ENCODE measurements at places on chromosomes 11 and 22.

DNA sequence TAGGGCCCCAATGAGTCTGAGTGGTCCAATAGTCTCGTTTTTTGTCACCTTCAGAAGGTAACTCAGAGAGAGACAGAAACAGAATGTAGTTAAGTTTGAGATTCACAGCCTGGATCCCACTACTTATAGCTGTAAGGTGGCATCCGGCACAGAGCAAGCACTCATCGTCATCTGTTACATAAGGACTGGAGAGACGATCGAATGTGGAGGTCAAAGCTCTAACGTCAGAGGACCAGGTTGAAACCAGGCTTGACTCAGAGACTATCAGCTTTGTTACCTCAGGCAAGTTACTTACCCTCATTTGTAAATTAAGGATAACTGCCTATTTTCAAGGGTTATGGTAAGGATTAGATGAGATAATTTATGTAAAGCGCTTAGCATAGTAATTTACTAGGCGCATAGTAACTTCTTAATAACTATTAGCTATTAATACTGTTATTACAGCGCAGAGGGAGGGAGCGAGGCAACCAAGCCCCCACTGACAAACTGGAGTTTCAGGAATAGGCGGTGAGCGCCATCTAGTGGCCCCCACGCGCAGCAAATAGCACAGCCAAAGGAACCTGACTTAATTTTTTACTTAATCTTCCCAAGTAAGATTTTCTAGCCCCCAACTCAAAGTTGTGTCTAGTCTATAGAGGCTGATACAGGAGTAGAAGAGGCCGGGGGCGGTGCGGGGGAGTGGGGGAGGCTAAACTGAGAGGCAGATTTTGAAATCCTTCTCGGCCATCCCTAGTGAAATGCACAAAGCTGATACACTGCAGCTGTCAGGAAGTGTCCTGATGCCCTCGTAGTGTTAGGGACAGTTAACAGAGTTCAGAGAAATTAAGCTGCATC lies 29.0 kb upstream of the API5 start:
- peak; percentile 34 for DNase-seq

- no peak for DNase-seq
Measured at GRCh38 chr11:46049325-46049897, 71.8 kb downstream of the PHF21A start.

DNA sequence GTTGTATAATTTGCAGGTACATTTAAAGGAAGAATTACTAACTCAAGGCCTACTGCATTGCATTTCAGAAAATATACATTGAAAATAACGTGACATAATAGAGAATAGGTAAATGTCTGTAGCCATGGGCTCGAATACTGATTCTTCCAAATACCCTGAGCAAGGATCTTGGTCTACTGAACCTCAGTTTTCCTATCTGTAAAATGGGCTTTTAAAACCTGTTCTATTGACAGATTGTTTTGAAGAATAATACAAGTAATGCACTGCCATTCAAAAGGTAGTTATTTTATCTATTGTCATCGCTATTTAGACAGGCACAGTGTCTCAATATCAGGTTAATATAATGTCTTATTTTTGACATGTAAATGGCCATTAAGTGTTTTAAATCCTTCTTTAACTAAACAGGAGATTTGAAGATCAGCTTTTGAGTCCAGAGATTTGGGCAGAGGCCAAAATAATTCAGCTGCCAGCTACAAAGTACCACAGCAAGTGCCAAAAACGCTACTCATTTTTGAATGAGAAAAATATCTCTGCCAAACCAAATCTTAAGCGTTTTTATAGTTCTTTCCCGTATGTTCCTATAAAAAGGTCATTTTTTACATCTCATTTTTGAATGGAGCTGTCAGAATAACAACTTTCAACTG lies 56.7 kb downstream of the CTSC start:
- peak; percentile 2 for DNase-seq

DNA sequence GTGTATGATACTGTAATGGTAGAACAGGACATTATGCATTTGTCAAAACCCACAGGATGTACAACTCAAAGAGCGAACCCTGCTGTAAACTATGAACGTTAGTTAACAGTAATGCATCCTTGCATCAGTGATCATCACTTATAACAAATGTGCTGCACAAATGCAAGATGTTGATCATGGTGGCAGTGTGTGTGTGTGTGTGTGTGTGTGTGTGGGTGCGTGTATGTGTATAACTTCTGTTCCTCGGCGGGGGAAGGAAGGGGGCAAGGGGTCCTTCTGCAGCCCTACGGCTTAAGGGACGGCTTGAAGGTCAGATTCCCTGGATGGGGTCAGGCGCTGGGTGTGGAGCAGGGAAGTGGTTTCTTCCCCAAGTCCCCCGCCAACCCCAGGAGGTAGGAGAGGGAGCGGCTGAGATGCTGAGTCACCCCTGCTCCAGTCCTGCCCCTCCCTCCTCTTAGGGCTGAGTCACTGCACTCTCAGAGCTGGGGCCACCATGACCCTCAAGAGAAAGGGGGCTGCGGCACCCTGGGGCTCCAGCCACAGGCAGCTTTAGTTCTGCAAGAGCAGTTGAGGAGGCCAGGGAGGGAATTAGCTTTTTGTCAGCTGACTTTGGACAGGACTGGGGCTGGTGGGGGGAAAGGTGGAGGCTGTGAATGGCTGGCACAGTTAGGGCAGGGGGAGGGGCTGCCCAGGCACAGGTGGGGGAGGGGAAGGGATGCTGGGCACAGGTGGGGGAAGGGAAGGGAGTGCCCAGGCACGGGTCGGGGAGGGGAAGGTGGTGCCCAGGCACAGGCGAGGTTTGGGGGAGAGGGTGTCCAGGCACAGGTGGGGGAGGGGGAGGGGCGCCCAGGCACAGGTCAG lies 8.8 kb upstream of the CTSD start:
- DNase-seq, result peak; percentile 96

DNA sequence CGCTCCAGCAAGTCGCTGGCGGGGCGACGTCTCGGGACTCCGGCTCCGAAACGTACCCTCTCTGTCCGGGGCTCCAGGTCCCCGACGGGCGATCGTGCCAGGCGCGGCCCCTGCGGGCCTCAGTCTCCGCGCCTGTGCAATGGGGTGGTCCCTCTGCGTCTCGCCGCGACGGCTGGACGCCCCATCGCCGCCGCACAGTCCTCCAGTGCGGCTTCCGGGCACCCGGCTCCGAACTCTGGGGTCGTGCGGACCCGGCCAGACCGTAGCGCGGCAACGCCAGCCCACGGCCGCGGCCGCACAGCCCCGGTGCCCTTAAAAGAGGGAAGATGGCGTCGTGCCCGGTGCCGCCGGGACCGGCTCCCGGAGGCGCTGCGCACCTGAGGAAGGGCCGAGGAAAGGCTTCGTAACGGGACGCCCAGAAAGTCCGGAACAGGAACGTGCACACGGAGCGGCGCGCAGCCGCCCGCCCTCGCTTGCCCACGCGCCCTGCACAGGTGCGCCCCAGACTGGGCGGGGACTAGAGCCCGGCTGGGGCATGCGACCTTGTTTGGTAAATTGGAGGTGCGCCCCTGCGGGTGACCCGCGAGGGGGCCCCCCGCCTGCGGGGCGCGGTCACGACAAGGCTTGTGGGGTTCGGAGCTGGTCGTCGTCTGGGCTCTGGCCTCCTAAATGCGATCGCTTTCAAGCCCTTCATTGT lies 525 bp downstream of the BIK start:
- no peak for DNase-seq

- no peak for DNase-seq
Measured at GRCh38 chr22:31611061-31611760, 50.8 kb downstream of the PISD start.

- DNase-seq, result no peak
Measured at GRCh38 chr22:49569286-49570031, 258.2 kb downstream of the BRD1 start.

DNA sequence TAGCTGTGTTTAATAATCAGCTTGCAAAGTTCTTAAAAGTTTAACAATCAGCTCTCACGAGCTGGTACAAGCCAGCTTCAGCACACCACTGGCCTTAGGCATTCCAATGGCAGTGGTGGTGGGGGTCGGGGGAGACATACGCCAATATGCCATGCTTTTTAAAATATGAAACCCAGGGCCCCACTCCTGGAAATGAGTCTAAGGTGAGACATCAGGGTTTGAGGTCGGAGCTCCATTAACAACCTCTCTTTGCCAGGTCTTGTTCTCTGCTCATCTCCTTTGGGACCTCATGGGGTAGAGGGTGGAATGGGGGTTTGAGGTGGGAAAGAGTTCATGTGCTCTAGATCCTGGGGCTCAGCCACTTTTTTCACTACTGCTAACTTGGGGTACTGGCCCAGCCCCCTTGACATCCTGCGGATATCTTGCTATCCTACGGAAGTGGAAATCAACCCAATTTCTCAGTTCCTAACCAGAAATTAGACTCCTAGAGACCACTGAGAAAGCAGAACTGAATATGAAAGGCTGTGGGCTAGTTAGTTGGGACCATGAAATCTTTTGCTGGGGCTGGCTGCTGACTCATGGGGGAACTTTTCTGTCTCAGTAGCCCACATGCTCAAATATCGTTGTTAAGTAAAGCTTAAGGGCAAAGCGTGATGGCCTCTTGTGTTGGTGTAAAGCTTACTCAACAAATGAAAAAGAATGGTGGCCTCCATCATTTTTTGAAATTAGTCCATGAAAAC lies 90.1 kb downstream of the PDHX start:
- DNase-seq, result no peak

DNA sequence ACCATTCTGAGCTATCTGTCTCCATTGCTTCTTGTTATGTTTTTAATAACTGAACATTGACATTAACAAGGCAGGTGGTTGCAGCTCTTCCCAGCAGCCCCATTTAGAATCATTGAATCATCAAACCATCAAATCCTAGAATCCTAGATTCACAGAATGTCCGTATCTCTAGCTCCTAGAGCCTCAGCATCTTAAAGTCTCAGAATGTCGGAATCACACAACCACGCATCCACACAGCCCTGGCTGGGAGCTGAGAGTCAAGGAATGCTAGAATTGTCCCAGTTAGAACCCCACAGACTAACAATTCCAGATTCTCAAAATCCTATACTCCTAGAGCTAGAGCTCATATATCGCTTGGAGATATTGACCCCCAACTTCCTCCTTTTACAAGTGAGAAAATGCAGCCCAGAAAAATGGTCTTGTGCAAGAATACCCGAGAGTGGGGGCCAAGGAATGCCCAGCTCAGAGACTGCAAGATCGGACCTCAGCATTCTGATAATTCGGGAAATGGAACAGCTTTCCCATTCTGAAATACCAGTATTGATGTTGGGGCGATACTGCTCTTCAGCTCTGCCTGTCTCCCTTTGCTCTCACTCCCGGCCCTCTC lies 38.8 kb downstream of the PDE2A start:
- DNase-seq, result no peak

DNA sequence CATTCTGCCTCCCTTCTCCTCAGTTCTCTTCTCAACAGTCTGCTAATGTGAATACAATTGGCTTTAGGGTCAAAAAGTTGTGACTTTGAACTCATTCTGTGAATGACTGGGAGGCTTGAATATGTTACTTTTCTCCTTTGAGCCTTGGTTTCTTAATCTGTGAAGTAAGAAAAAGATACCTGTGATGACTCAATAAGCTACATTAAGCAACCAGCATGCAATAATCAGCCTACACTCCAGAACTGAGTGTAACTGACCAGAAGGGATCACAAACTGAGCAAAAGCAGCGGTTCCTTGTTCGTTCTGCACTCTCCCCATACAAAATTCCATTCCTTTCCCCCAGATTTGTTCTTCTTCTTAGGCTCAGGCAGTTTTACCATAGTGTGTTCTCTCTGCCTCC lies 23.4 kb downstream of the ZNF202 start:
- no peak for DNase-seq
